Spleen (tissue), 13 donors: ENCODE measurements at places on chromosomes 3 and 15. TPM values are rescaled to one million over a fixed set of nuclear protein-coding genes. Genes with fewer than 3 reads are reported as not detected.

FLNB gene
- total RNA-seq: 77.5 TPM

- no peak overlapping the region for H3K27ac ChIP-seq
- no peak overlapping the region for H3K4me3 ChIP-seq
- no peaks in the 10 kb centered on the region for H3K36me3 ChIP-seq
- no peaks in the 10 kb centered on the region for H3K27me3 ChIP-seq
- no peaks in the 10 kb centered on the region for H3K4me1 ChIP-seq
These were observed 99.9 kb upstream of the IGSF10 start for GRCh38 chr3:151560738-151561137.

- H3K27me3 ChIP-seq: no peaks in the 10 kb centered on the region
- H3K27ac ChIP-seq: no peak overlapping the region
- DNase-seq: no peak
- H3K4me3 ChIP-seq: no peak overlapping the region
These were observed 218.5 kb downstream of the ITPR1 start for GRCh38 chr3:4711680-4711992.

DNA sequence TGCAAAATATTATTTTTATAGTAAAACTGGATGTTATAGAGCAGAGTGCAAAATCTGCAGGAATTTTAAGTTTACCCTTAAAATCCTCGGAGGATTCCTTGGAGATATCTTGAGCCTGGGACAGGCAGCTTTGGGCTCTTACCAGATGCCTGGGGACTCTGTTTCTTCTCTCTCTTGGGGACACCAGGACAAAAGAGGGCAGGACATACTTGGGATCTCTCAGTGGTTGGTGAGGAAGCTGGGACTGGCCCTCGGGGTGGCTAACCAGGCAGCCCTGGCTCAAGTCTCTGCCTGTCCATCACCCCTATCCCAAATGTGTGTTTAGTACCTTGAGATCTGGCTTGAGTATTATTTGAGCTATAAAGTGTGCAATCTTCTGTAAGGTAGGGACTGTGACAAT lies 38.6 kb downstream of the TKT start:
- no peaks in the 10 kb centered on the region for H3K27me3 ChIP-seq
- peaks cover 23% of the 10 kb centered on the region for H3K4me1 ChIP-seq
- DNase-seq: no peak
- H3K36me3 ChIP-seq: no peaks in the 10 kb centered on the region
- no peak overlapping the region for H3K4me3 ChIP-seq
- no peak overlapping the region for H3K27ac ChIP-seq
